Dorsolateral prefrontal cortex (tissue), 122 donors: ENCODE measurements at places on chromosomes 4 and X. TPM values are rescaled to one million over a fixed set of nuclear protein-coding genes. Genes with fewer than 3 reads are reported as not detected.

GRCh38 chrX:78944351-78944750 is 840 bp upstream of the P2RY10 start:
- no peak for DNase-seq

DGAT2L6 gene
- not detected for total RNA-seq

GRCh38 chrX:7603387-7603786 is 239.6 kb upstream of the VCX start:
- no peak for DNase-seq

- no peak for DNase-seq
These were observed 19.5 kb downstream of the RELL1 start for GRCh38 chr4:37666625-37667071.

GRCh38 chrX:31265383-31265782 is 193.5 kb upstream of the FTHL17 start:
- no peak for DNase-seq

DNA sequence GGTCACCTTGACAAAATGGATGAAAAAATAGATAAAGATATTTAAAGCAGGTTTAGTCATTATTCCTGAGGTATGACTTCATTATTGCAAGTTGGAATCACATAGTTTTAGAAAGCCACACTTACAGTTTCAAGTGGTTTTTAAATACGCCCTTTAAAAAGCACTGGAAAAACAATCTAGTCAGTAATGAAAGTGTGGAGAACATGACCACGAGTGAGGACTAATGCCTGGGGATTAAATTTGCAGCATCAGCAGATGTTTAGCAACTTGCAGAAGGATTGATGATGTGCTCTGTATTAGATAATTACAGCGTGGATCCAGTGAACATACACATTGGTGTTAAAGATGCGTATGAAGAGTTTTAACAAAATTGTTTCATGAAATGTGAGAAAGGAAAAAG is 5.9 kb downstream of the SPARCL1 start:
- DNase-seq = no peak

GRCh38 chr4:153114771-153115321 is 89.4 kb upstream of the TRIM2 start:
- no peak for DNase-seq

CDX4 gene
- total RNA-seq = not detected

DNA sequence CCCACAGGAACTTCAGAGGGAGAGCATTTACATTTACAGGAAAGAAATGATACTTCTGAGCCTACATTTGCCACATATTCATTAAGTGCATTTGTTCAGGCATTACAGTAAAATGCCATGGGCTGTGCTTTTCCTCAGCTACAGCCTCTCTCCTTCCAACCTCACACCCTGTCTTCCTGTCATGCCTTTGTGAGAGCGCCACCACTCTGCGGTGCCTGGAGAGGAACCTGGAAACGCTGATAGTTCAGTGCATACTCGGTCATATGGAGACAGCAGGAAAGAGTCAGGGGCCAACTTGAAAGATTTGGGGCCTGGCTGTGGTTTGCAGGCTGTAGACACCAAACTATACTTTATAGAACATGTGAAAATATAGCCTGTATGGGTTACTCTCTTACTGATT is 40.5 kb downstream of the NFKB1 start:
- DNase-seq = no peak

DNA sequence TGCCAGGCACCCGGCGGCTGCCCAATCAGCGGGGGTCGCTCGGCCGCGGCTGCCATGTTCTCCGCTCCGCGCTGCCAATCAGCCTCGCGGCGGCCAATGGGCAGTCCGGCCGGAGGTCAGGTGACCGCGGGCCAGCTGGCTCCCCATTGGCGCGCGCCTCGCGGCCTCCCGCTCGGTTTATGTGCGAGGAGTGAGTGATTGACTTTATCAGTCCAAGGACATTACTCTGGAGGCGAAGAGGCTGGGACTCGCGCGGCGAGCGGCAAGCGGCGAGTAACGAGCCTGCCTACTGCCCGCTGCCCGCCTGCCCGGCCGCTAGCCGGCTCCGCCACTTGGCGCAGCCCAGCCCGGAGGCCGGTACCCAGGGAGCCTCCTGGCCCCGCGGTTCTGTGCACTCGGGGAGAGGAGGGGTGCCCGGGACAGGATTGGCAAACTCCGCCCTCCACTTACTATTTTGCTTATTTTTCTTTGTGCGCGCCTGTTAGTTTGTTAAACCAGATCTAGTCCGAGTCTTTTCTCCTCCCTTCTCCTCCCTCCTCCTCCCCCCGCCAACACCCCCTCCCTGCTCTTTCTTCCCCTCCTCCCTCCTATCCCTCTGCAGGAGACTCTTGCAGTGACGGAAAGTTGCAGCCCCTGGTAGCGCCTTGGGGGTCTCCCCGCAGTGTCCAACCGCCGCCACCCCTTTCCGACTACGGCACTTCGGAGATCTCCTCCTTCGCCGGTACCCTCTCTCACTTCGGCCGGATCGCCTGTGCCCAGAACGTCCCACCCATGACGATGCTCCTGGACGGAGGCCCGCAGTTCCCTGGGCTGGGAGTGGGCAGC is at the start of gene ZIC3:
TSS of gene ZIC3 (plus strand) at position 207 of the 825 bp plus-strand sequence. CDS start at position 772, 565 bp downstream.
- DNase-seq = peak; percentile 86

DUX4 gene
- not detected for total RNA-seq

WNK3 gene
- total RNA-seq = 14.7 TPM

CEP44 gene
- 21.2 TPM for total RNA-seq

SPATA4 gene
- total RNA-seq = 0.56 TPM

GRCh38 chrX:17020851-17021821 is 74.7 kb downstream of the REPS2 start:
- no peak for DNase-seq

- DNase-seq = no peak
These were observed 86.2 kb downstream of the FHDC1 start for GRCh38 chr4:153022241-153022715.

GRCh38 chr4:26069218-26069617 is 155.2 kb downstream of the SMIM20 start:
- no peak for DNase-seq

GRCh38 chrX:132023896-132024386 is 839 bp downstream of the STK26 start:
- DNase-seq = no peak

LNX1 gene
- total RNA-seq = 51.8 TPM

DNA sequence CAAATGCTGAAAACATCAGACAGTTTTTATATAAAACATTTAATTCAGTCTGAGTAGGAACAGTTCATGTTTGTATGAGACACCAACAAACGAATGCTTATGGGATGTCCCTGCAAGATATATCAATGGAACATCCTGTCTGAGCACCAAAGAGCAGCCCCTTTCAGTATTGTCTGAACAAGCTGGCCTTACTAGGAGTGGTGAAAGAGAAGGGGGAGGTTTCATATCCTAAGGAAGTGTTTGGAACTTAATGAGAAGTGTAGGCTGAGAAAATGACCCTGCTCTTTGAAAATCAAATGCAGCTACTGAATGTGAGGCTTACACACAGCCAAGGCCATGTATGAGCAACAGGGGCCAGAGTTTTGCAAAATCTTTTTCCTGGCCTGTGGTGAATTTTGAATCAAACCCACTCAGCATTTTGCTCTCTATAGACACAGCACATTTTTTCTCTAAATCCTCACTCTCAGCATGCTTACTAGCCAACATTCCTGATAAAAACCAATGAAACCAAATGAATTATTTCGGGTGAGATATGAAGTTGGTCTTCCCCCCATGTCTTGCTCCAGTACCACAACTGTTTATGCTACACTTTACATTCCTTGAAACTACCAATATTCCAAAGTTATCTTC is 119.4 kb downstream of the LUZP4 start:
- no peak for DNase-seq

GRCh38 chr4:89334311-89334710 is 26.7 kb upstream of the GPRIN3 start:
- DNase-seq = no peak

- DNase-seq = no peak
These were observed 590 bp upstream of the CCDC110 start for GRCh38 chr4:185472103-185472542.

- no peak for DNase-seq
These were observed 104.5 kb downstream of the APOOL start for GRCh38 chrX:85108165-85108564.

DNA sequence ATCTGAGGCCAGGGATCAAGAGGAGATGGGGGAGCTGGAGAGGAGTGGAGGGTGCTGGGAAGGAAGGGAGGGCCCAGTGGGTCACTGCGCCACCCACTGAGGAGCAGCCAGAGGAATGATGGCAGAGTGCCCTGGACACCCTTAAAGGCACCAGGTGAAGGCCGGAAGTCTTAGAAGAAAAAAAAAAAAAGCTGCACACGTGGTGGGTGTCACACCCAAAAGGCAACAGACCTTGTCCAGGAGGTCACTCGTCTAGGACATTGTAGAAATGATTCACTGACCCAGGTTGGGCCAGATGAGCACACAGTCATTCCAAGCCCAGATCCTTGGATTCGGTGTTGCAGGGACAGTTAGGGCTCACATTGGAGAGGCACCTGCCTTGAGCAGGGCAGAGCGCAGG is 93.5 kb upstream of the TRIM2 start:
- no peak for DNase-seq

- DNase-seq = peak; percentile 28
These were observed at the start of gene PLP2 for GRCh38 chrX:49171752-49172279. Gene PLP2, plus strand, starts transcription at chrX:49171898. Its CDS starts 103 bp downstream, at chrX:49172001.

SPINK2 gene
- 0.86 TPM for total RNA-seq

DNA sequence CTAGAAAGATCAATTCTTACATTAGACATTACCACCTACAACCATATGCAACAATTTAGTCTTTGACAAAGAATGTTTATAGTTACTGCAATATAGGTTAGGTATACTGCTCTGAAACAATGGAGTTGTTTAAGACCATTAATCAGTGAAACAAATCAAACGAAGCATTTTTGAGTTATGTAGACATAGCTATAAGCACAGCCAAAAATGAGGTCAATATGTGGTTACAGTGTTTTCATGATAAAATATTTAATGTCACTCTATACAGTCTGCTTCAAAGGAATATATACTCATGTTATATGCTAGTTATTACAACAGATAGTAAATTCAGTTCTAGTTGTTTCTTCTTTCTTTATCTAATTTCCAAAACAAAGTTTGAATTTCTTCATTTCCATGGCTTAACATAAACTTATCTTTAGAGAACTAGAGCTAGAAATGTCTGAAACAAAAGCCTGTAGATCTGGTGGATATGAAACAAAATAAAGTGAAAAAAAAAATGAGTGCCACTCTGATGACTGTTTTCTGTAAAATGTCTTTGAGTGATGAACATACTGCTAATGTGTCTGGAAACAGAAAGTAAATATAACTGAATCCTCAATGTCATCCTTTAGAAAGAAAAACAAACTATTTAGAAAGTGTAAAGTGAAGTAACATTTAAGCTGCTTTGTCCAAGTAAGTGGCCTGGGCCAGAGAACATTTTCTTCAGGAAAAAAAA is 809.0 kb downstream of the FAT4 start:
- DNase-seq = no peak

DNA sequence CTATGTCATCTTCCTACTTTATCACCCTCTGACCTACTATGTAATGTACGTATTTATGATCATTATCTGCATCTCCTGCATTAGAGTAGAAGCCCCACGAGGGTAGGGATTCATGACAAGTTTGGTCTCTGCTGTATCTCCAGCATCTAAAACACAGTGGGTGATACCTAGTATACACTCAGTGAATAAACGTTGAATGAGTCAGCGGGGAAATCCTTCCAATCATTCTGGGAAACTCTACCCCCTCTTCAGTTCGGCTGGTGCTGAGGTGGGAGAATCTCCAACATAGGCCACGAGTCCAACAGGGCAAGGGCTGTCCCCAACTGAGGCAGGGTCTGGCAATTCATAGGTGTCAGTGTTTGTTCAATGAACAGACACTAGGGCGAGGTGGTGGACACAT is 74.4 kb upstream of the EFNB1 start:
- DNase-seq = no peak

GCNA gene
- 4.9 TPM for total RNA-seq

NIPAL1 gene
- total RNA-seq = 0.71 TPM

BMP15 gene
- not detected for total RNA-seq

SSX1 gene
- not detected for total RNA-seq
